ENCODE measurements at places on chromosomes 6 and 20.

- DNase-seq: no peak
Observed at GRCh38 chr6:14630016-14630415, 512.4 kb downstream of the CD83 start.

DNA sequence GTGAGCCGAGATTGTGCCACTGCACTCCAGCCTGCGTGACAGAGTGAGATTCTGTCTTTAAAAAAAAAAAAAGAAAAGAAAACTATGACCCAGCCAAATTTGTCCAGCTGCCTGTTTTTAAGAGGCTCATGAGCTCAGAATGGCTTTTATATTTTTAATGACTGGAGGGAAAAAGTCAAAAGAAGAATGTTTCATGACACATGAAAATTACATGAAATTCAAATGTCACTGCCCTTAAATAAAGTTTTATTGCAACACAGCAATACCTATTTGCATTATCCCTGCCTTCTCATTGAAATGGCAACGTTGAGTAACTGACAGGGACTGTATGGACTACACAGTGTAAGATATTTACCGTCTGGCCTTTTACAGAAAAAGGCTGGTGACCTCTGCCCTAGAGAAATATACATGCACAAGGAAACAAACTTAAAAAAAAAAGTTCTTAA lies 11.4 kb downstream of the SENP6 start:
- DNase-seq: no peak

DNA sequence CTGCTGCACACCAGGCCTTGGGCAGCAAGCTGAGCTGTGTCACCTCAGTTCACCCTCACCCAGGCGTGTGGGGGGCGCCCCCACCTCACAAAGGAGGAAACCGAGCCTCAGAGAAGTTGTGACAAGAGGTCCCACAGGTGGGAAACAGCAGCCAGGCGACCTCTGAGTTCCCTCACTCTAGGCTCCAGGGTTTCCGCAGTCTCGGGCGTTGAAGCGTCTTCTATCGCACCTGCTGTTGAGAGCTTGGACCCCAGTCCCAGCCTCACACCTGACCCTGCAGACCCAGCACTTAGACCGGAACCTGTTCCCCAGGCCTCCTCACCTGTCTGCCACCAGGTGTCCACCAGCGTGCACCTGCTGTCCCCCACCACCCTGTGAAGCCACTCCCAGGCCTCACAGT lies 22.3 kb upstream of the APMAP start:
- DNase-seq: no peak

DNA sequence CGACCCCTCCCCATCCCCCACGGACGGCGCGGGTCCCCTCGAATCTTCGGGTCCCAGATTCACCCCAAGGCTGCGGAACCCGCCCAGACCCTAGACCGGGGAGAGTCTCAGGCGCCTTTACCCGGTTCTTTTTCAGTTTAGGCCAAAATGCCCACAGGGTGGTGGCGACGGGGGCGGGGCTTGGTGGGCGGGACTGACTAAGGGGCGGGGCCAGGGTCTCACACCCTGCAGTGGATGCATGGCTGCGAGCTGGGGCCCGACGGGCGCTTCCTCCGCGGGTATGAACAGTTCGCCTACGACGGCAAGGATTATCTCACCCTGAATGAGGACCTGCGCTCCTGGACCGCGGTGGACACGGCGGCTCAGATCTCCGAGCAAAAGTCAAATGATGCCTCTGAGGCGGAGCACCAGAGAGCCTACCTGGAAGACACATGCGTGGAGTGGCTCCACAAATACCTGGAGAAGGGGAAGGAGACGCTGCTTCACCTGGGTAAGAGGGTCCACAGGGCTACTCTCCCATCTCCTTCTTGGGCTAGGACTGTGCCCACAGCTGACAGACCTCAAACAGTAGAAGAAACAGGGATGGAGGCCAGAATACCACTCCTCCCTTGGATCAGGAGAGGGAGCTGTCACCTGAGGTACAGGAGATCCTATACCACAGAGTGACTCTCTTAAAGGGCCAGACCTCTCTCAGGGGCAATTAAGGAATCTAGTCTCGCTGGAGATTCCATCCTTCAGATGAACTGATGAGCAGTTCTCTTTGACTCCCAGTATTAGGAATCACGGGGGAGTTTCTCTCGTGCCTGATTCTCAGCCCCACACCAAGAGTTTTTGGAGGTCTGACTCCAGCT lies 942 bp downstream of the HLA-E start:
- DNase-seq: peak; percentile 66

DNA sequence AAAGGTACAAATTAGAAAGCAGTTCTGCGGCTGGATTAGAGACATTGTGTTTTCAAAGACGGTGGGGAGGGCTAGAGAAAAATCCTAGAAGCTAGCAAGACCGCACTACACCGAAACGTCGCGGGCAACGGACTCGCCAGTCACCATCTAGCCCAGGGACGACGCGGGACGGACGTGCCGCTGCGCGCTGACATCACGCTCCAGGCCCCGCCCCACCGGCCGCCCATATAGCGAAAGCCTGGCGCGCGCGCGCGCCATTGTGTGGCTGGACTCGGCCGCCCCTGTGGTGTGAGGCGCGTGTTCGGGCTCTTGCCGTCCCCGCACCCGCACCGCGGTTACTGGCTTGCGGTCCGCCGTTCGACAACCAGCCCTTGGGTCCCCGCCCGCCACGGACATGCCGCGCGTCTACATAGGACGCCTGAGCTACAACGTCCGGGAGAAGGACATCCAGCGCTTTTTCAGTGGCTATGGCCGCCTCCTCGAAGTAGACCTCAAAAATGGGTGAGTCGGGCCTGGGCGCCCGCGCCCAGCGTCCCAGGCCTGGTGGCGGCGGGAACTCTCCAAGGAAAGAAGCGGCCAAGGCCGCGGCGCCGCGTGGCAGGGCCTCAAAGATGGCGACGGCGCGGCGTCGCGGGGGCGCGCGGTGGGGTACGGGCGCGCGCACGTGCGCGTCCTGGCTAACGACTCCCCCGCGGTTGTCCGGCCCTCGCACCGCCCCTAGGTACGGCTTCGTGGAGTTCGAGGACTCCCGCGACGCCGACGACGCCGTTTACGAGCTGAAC lies at the start of gene SRSF6:
Gene SRSF6 (plus strand): TSS at position 257 of the 782 bp plus-strand sequence. CDS start 138 bp downstream, at position 395.
- peak; percentile 88 for DNase-seq

DNA sequence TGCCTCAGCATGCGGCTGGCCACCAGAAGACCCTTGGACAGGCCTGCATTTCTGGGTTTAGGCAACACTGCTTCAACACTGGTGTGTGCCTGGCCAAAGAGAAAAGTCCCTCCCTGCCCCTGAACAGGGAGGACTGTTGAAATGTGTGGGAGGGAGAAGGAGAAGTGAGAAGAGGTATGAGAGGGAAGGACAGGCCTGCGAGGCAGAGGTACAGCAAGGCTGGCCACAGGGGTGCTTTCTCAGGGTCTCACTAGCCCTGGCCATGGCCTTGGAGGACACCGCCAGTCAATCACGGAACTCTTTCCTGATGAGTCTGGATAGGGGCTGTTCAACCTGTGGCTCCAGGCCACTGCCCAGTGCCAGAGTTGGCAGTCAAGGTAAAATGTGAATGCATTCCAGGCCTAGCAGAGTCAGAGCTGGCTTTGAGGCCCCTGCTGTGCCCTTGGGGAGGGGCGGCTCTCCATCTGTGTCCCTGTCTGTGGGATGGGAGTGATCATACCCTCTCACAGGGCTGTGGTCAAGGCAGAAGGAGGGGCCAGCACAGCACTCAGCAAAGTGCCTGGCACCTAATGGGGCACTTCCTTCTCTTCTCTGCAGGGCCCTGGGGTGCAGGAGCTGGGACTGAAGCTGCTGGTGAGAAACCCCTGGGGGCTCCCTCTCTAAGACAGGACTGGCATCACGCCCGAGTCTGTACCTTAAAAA lies 43.2 kb upstream of the CDH22 start:
- no peak for DNase-seq

GRCh38 chr20:13744352-13744751 lies 40.4 kb downstream of the ESF1 start:
- DNase-seq: no peak

DNA sequence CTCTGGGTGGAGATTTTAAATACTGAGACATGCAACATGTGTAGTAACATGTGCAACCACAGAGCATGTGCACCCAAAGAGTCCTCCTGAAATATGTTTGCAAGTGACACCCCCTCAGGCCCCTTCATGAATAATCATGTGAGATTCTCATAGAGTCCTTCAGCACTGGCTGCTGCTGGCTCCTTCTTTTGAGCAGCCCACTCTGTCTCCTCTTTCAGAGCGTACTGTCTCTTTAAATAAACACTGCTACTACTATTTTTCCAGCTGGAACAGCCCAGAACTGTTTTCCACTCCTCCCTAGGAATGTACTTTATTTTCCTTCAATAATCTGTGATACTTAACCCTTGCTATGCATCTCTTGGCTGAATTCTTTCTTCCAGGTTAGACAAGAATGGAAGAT lies 42.0 kb downstream of the HLA-DRB5 start:
- DNase-seq: no peak

DNA sequence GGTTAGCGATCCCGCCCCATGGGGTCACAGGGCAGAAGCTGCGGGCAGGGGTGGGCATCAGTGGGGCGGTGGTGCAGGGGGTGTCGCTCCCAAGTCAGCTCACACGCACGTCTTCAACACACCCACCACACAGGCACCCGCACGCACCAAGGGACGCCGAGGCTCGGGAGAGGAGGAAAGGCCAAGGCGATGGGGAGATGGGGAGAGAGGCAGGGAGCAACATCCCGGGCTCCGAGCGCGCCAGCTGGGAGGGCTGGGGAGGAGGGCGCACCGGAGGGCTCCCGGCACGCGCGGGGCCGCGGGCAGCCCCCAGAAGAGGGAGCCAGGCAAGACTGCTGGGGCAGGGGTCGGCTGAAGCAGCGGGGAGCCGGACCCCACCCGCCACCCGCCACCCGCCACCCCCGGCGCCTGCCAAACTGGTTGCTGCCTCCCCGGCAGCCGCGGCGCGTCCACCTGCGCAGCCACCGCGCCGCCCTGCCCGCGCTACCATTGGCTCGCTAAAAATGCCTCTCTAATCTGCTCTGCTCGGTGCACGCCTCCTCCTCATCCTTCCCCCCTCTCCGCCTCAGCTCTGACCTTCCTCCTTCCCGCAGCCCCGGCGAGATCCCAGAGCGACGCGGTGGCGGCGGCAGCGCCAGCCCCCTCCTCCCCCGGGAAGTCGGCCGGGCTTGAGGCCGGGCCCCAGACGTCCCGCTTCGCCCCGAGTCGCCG lies at the start of gene PACSIN1:
Gene PACSIN1 (plus strand): TSS at position 546 of the 711 bp plus-strand sequence. CDS start 60,230 bp downstream, outside the sequence.
- DNase-seq: no peak

DNA sequence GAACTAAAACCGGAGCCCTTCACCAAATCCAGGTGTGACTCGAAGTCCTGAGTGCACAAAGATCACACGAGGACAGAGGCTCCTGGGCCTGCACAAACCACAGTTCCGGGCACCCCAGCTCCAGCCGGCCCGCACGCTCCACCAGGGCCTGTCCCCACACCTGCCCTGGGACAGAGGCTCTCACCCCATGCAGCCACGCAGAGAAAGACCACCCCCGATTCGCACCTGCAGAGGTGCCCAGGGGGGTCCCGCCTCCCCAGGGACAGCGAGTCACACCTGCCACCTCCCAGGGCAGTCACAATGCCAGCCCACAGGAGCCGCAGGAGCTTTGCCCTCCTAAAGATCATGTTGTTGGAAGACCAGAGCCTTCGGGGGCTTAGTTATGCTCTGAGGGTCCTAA lies 25.4 kb upstream of the MRGBP start:
- no peak for DNase-seq

GRCh38 chr6:44254191-44255104 lies 2.9 kb downstream of the SLC35B2 start:
- no peak for DNase-seq

- DNase-seq: no peak
Observed at GRCh38 chr6:109791301-109791700, 100.2 kb downstream of the FIG4 start.

DNA sequence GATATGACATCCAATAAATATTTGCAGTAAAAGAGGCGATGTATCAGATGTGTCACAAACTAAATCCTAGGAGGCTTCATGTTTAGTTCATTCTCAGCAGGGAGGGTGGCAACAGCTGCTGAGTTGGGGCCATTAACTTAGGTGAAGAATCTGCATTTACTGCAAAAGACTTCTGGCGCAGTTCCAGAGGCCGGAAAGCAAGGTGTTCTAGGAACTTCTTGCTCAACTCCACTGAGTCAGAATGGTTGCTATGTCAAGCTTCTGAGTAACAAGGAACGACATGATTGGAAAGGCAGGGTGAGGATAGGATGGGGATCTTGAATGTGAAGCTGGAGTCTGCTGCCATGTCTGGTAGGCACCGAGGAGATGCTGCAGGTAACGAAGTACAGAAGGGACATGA lies 11.7 kb downstream of the ADNP start:
- DNase-seq: no peak

GRCh38 chr6:52498538-52499017 lies 78.3 kb downstream of the TRAM2 start:
- no peak for DNase-seq

- no peak for DNase-seq
Observed at GRCh38 chr6:47126647-47127391, 84.7 kb upstream of the ADGRF1 start.

DNA sequence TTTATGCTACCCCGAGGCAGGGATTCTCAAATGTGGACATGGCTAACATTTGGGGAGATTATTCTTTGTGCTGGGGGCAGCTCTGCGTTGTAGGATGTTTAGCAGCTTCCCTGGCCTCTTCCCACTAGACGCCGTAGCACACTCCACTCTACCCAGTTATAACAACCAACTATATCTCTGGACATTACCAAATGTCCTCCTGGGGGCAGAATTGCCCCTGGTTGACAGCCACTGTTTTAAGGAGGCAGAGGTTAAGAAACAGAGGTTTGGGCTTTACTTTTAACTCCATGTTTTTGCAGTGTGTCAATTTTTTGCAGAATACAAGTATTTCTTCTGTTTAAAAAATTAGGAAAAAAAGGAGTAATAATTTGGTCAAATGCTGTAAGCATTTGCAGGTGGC lies 56.2 kb upstream of the BMP6 start:
- no peak for DNase-seq

DNA sequence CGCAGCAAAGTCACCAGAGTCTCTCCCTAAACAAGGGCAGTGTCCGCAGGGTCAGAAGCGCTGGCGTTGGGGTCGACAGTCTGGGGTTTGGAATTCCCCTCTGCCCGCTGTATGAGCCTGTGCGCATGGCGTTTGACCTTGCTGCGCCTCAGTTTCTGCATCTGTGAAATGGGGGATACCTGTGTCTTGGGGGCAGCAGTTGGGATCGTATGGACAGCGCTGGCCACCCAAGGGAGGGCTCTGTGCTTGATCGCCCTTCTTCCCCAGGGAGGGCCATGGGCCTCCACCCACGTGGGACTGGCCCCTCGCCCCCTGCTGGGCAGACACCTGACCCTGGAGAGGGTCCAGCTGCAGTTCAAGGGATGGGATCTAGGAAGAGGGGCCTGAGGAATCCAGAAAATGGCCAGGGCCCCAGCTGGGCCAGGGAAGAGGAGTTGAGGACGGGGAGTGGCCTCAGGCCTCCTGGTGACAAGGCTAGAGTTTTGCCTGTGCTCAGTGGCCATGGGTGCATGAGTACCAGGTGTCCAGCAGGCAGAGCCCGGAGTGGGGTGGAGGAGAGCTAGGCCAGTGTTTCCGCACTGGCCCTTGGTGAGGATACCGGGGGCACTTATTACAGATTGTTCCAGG lies 26.4 kb upstream of the PHACTR3 start:
- DNase-seq: no peak

GRCh38 chr6:82877213-82878195 lies 188.1 kb downstream of the UBE3D start:
- DNase-seq: no peak

- DNase-seq: no peak
Observed at GRCh38 chr6:13702809-13703302, 8.8 kb downstream of the RANBP9 start.

- DNase-seq: no peak
Observed at GRCh38 chr6:138028893-138029292, 78.3 kb downstream of the PERP start.

GRCh38 chr6:65671922-65672321 lies 35.1 kb downstream of the EYS start:
- DNase-seq: no peak
